CD4-positive, alpha-beta T cell treated with Interleukin-4 for 1 hour (primary cell): ENCODE measurements at places on chromosomes 6 and 20.

DNA sequence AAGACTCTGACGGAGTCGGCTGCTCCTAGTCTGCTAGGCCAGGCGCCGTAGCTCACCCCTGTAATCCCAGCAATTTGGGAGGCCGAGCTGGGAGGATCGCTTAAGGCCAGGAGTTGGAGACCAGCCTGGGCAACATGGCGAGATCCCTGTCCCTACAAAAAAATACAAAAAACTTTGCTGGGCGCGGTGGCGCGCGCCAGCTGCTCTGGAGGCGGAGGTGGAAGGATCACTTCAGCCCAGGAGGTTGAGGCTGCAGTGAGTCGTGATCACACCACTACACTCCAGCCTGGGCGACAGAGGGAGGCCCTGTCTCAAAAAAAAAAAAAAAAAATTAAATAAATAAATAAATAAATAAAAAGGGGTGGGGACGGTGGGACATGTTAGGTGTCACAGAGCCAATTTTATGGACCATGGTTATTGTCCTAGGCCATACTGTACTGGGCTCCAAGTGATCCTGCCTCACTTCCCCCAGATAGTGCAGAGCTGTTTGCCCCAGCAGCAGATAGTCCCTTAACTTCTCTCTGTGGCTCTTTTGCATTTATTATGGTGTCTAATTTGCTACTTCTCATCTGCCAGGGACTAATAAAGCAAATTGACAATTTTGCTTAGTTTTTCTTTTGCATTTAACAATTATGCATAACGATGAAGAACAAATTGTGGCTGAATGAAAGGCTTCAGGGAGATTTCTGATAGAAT is 5.2 kb downstream of the PI16 start:
- no peak for DNase-seq

DNA sequence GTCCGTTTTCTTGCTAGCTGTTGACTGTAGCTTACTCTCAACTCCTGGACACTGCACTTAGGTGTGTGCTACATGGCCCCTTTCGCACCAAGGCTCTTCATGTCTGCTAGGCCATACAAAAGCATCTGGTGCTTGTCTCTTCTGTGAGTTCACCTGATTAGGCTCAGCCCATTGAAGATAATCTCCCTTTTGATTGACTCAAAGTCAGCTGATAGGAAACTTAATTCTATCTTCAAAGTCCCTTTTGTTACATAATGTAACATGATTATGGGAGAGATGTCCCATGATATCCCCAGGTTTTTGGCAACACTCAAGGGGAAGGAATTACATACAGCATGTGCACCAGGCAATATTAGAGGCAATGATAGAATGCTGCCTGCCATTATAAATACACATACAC is 263.0 kb upstream of the JAG1 start:
- no peak for DNase-seq

DNA sequence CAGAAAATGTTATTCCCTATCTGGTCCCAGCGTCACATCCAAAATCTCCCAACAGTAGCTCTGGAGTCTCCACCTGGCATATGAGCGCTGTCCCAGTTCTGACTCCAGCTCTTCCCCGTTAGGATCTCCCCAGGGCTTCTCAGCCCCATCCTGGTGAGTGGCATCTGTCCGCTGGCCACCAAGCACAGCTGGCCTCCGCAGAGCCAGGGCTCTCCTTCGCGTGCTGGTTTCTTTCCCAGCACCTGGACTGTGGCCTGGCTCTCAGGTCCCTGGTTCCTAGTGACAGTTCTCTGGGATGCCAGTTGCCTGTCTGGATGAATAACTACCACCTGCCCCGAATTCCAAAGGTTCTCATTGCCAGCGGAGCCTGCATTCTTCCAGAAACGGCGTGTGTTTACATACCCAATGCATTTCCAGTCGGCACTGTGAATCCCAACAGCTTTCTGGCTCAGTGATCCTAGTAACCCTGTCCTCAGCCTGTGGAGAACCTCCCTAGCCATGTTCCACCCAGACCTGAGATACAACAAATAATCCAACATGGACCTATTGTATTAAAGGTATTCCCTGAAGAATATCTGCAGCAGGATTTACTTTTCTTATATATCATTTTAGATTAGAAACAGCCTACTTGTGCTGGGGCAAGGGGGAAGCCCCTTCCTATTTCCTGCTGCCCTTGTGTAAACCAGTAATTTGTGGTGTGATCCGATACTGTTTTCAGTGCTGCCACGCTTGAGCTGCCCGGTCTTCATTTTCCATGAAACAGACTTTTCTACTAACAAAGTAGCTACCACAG is 69.9 kb upstream of the PDE10A start:
- DNase-seq = no peak

DNA sequence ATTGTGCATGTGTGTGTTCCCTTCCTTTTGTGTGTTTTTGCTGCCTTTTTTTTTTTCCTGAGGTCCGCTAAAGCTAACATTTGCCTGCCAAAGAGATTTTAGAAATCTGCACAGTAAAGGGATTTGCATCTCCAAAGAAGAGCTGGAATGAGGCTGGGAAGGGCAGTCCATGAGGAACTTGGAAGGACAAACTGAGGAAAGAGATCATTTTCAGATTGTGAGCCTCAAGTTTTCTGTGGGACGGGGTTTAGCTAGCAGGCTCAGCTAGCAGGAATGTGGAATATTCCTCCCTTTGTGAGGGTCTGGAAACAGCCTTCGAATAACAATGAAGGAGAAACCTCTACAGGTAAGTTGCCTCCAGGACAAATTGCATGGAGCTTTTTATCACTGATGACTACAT is 3.8 kb downstream of the INSM1 start:
- DNase-seq = no peak

DNA sequence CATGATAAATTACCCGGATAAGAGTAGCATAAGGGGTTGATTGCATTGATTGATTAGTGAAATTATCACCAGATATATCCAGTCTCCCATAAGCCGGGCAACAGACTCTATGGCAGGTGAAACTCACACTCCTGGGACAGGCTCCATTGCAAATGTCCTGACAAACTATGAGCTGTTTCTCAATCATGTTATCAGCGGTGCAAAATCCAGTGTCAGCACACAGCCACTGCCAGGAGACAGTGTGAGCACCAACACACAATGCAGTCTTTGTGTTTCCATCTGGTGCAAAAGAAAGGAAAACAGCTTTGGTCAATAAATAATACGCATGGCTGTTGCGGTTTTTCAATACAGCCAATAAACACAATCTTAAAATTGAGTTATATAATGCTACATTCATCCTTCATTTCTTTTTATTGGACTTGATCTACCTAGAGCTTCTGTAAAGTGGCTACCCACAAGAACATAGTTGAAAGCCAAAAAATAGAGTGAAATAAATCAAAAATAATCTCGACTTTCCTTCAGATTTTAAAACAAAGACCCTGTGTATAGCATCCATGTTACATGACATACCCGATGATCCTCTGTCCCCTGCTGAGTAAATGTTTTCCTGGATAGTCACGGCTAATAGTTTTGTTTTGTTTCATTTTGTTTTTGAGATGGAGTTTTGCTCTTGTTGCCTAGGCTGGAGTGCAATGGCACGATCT is 64.3 kb upstream of the AFDN start:
- DNase-seq = no peak

GRCh38 chr6:158064725-158065251 is 83.1 kb downstream of the SYNJ2 start:
- DNase-seq = no peak

GRCh38 chr6:18235524-18235923 is 28.8 kb downstream of the DEK start:
- no peak for DNase-seq

DNA sequence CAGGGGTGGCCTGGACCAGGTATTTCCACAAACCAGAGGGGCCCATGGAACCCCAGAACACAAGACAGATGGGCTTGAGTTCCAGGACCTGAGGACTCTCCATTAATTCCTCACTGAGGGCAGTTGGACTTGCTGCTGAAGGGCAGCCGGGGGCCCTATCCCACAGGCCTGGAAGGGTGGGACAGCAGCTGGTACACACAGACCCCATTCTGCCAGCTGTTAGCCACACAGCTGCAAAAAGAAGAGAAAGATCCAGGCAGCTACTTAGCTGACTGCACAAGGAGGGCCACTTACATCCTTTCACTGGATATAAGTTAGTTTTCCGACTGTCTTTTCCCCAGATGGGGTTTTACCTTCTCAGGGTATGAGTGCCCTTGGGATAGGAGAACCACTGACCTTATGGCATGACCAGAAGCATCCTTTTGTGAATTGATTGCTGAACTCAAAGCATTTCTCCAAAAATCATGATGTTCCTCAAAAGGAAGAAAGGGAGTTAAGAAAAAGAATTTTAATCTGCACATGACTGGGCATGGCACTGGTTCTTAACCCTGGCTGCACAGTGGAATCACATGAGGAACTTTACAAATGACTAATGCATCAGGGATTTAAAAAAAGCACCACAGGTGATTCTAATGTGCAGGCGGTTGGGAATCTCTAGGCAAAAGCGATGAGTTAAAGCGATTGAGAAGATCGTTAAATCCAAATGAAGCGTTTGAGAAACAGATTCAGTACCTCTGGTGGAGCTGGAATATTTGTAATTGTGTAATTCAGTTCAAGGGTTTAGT is 199.4 kb downstream of the TFAP2A start:
- no peak for DNase-seq

DNA sequence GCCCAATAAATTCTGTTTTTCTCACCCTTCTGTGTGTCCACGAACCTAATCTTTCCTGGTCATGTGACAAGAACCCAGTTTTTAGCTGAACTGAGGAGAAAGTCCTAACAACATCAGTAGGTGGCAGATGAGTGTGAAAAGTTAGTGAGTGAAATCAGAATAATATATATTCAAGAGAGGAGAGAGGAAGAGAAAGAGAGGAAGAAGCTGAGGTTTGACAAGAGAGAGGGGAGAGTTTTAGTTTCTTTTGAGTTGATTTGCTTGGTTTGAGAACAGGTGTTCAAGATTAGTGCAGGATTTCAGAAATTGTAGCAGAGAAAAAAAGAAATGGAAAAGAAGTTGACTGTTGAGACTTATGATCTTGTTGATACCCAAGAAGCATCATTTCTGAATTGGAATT is 930.5 kb upstream of the FLRT3 start:
- no peak for DNase-seq

DNA sequence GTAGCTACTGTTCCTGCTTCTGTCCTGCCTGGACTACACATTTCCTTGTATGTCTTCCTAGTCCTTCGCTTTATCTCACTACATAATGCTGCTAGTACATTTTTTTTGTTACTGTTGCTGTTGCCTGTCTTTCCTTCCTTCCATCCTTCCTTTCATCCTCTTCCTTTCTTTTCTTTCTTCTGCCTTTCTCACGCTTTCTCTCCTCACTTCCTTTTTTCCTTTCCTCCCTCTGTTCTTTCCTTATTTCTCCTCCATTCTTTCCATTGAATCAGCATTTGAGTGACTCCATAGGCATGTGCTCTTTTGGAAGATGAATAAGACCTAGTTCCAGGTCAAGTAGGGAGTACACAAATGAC is 46.3 kb downstream of the MAP3K4 start:
- DNase-seq = no peak

- peak; percentile 53 for DNase-seq
Measured at GRCh38 chr6:29967379-29968010, 25.2 kb downstream of the HLA-A start.

DNA sequence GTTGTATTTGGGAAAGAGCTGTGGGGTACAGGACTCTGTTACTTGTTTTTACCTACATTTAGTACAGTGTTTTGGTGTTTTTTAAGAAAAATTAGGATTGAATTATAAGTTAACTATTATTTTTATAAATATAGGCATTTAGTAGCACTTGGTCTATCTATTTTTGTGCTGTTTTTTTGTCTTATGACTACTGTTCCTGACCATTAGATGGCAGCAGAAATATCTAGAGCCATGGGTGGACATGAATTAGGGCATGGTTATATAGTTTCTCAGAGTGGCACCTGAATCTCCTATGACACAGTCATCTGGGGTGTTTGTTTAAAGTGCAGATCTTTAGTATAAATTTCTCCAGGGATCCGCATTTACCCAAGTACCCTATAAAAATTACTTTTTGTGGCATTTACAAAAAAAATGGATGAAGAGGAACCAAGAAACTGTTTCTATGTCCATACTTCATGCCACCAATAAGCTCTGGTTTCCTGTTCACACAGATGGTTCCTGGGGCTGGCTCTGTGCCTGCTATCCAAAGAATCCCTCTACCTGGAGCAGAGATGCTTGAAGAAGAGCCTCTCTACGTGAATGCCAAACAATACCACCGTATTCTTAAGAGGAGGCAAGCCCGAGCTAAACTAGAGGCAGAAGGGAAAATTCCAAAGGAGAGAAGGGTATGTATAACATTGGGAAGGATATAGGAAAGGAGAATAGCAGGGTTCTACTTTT is 19.8 kb downstream of the NFYA start:
- no peak for DNase-seq

- DNase-seq = no peak
Measured at GRCh38 chr6:47264775-47265184, 44.9 kb downstream of the TNFRSF21 start.

GRCh38 chr20:19593762-19594161 is 164.3 kb upstream of the RIN2 start:
- DNase-seq = no peak

- DNase-seq = no peak
Measured at GRCh38 chr6:146295695-146296094, 247.9 kb upstream of the RAB32 start.

DNA sequence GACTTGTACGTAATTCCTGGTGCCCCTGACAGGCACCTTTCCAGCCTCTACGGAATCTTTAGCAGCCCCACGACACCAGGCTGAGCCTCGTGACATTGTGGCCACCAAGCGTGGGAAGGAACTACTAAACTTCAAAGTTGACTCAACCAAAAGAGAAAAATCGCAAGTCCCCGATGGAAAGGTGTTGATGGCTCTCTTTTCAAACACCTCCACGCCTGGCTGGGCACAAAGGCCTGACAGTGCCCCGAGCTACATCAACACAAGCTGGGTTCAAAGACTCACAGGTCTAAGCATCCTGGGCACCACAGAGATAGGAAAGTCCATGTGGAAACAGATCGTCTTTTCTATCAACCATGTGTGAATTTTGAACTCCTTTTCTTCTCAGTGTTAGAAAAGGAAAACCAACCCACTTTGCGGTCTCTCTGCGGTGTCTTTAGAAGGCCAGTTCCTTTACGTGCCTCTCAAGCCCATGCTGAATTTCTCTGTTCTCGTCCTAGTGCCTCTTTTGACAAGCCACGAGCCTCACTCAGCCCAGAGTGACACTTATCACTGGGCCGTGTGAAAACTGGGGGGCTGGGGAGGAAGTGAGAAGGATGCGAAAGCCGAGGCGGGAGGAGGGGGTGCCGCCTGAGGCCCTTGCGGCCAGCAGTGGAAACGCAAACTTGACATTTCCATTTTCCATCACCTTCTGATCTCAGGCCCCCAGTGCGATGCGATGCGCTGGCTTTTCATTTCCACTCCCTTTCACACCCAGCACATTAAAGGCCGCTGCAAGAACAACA is 59.4 kb downstream of the GFOD1 start:
- peak; percentile 82 for DNase-seq

DNA sequence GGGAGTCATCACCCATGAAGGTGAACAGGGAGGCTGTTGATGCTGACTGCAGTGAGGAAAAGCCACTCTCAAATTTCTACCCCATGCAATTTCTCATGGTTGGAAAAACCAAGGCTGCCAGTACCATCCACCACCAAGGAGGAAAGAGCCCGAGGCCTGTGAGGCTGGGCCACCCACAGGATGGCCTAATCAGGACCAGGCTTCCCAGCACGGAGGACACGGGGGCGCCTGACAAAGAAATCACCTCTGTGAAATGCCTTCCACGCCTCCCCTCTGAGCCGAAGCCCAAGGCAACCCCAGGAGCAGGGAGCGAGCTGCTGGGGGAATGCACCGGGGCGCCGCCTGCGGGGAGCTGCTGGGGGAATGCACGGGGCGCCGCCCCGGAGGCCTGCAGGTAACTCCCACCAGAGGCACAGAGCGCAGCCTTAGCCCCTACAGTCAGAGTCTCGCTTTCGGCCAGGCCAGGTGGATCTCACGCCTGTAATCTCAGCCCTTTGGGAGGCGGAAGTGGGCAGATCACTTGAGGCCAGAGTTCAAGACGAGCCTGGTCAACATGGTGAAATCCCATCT is 26.9 kb downstream of the FOXF2 start:
- no peak for DNase-seq
